Fibroblast of skin of left quadriceps (primary cell): ENCODE measurements at places on chromosomes 3 and 15.

DNA sequence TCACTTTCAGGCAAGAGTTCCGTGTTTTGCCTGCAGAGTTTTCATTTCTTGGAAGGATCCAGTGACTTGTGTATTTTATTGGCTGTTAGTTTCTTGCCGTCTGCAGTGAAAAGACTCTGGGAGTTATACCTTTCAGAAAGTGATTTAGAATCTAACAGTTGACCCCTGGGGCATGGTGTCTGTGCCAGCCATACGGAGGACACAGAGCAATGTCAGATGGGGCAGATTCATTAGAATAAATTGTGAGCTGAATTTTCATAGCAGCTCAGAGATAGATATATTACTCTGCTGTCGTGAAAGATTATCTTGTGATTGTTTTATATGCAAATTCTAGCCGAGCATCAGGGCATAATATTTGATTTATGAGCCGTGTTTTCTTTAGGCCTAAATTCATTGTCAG, 131.6 kb downstream of the SV2B start:
- DNase-seq: no peak

DNA sequence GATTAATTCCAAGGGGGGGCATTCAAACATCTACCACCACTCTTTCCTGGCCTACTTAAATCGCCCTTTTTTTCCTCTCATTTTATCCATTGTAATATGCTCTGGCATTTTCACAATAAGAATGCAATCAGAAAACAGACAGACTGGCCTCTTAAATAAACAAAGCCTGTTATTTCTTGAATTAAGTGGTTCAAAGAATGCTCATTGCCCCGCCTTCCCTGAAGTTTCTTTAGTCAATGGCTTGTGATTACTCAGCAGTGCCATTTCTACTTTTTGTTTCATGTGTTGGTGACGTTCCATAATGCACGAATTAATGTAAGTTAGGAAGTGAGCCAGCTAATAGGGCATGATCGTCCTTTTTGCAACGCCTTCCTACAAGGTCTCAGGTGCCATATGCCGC, 68.0 kb downstream of the FBN1 start:
- DNase-seq: no peak

DNA sequence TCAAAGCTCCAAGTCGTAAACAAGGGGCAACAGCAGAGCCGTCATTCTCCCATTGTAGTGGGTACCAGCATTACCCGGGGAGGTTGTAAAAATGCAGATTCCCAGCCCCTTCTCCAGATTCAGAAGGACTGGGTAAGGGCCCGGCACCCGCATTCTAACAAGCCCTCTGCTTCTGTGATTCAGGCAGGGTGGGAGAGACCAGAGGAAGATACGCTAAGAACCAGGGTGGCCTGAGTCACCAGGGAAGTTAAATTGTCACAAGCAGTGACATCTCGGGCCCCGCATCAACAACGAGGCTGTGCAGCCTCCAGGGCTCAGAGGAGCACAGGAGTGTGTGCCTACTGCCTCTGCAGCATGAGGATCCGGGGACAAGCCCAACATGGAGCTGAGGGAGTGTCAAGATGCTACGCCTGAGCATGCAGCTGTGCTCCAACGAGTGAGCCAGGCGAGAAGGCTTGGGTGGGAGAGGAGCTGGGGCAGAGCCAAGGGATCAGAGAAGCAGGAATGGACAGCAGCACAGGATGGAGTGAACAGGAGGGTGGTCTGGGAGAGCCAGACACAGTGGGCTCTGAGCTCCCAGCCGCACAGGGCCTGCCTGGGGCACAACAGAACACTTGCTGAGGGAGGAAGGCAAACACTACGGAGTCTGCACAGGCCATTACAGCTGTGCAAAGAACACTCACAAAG, 68.5 kb downstream of the CPN2 start:
- no peak for DNase-seq

DNA sequence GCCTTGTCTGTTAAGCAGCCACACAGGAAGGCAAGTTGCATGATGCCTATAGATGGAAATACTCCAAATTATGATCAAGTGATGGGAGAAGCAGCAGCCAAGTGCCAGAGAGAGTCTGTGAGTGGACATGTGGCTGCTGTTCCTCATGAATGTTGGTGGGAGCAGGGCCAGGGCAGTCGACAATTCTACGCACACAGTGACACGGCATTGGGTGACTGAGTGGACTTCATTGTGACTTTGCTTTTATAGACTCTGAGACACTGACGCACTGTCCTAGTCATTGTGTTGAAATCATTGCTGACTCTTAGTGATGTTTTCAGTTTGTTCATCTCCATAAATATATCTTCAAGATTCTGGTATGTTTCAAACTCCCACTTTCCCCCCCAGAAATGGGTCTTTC, 246.3 kb upstream of the SEMA6D start:
- DNase-seq: no peak

DNA sequence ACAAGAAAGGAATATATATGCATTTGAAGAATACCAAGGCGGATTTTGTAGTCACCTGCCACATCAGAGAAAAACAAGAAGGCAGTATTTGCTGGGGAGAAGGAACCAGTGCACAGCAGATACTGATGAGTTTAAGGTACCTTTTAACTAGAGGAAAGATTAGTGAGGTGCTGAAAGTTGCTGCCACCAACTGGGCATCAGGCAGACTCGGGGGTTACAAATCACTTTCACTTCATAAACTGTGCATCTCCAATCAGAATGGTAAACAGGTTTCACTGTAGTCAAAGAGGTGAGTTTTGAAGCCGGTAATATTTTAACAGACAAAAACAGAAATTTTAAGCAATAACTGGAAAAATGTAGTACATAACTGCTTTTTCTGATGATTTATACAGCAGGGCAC, 4.1 kb downstream of the FBN1 start:
- no peak for DNase-seq

- DNase-seq: no peak
These were observed 27.6 kb downstream of the LMCD1 start for GRCh38 chr3:8529181-8529637.

GRCh38 chr3:101181801-101182200, 138.6 kb downstream of the IMPG2 start:
- DNase-seq: no peak

DNA sequence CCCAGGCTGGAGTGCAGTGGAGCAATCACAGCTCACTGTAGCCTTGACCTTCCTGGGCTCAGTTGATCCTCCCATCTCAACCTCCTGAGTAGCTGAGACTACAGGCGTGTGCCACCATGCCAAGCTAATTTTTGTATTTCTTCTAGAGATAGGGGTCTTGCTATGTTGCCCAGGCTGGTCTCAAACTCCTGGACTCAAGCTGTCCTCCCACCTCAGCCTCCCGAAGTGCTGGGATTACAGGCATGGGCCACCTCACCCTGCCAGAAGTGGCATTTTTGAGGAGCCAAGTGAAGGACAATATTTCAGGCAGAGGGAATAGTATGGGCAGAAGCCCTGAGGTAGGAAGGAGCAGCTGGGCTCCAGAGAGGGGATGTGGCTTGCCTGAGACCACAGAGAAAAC, 4.7 kb downstream of the ANKDD1A start:
- no peak for DNase-seq

DNA sequence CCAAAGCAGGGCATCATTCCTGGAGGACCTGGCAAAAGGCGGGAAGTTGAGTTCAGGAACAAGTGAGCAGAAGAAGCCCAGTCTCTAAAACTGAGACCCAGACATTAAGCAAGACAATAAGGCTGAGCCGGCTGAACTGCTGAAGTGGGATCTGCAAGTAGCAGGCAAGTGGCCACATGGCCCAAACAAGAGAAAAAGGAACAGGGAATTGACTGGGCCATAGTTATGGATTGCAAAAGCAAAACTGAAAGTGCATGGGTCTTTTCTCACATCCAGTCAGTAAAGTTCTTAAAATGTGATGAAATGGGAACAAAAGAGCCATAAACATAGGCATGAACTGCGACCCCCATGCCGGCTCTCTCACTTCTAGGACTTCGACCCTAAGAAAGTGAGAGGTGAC, 101.2 kb downstream of the SCN11A start:
- DNase-seq: no peak

DNA sequence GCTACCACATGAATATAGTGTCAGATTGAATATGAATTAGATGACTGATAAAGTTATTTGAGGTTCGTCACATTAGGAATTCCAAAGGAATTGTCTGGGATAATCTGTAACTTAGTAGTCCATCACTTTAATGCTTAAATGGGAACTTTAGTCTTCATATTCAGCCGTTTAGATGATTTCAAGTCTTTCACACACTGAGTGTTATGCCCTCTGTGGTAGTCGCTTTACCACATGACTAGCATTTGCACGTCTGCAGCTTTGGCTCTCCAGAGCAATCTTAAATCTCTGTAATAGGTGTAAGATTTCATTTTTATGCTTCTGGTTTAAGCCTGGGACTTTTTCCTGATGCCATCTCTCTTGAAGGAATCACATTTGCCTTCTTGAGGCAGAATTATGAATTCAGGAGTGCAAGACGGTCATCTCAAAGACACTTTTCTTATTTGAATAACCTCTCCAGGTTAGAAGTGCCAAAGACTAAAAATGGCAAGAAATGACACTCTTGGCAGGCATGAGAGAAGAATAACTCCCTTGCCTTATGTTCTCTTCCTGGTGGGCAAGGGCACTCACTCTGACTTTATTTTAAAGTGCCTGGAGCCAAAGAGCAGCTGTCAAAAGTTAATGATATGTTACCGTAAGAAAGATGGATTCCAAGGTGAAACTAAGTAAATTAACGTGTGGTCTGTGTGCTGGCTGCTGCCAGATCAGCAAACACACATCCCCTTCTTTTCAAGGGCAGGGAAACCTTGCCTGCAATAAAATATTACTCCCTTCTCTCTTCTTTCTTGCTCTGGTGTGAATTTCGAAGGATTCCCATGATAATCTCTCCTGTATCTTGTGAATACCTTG, 153.3 kb downstream of the B3GALNT1 start:
- no peak for DNase-seq

- no peak for DNase-seq
These were observed 55.4 kb upstream of the SPPL2A start for GRCh38 chr15:50820808-50821382.

DNA sequence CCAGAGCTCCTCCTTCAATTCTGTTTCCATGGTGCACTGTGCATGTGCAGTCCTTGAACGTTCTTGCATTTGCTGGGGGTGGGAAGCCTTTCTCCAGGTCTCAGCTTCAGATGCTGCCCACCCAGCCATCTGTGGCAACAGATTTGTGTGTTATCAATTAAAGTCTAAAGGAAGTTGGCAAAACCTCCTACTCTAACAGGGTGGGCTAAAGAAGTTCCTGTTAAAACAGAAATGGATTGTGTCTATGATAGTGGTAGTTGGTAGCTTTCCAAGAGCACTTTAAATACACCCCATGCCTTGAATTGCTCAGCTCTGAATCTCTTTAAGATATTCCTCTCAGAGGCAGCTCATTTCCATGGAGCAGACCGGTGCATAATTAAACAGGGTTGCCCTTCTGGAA, 488.0 kb upstream of the SUCLG2 start:
- DNase-seq: no peak

DNA sequence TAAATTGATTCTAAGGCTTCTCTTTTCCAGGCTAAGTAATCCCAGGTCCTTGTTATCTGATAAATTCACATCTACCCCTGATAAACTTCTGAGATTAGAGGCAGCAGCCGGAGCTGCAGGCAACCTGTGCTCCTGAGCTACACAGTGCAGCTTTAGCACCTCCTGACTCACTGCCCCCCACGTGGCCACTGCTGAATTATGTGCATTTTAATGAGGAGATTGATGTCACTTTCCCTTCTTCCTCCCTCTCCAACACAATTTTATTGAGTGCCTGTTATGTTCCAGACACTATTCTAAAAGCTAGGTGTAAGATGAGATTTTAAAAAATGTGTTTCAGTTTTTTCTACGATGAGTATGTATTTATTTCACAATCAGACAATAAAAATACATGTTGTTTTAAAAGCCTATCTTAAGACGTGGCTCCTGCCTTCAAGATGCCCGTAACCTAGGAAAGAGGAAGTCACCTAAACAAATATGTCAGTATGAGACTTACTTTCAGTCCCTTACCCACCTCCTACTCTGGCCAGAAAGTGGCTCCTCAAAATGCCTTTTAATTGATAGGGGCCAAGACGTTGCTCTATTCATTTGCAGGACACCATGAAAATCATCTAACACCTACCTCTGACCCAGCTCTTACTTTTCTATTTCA, 161.5 kb upstream of the PFN2 start:
- DNase-seq: no peak

- DNase-seq: no peak
These were observed 5.1 kb downstream of the PLSCR1 start for GRCh38 chr3:146539315-146539714.

- DNase-seq: no peak
These were observed 70.0 kb upstream of the ALDH1A3 start for GRCh38 chr15:100809587-100809986.

- no peak for DNase-seq
These were observed 24.9 kb upstream of the TMCC1 start for GRCh38 chr3:129918461-129918860.

GRCh38 chr3:126111566-126112475, 27.9 kb upstream of the SLC41A3 start:
- no peak for DNase-seq

- DNase-seq: no peak
These were observed 333.5 kb downstream of the FOXP1 start for GRCh38 chr3:71250026-71250425.

- DNase-seq: no peak
These were observed 161.8 kb downstream of the NUP210 start for GRCh38 chr3:13258280-13258679.

- no peak for DNase-seq
These were observed 65.2 kb upstream of the CHL1 start for GRCh38 chr3:131151-131888.

- DNase-seq: no peak
These were observed 57.7 kb downstream of the SEMA5B start for GRCh38 chr3:122969585-122970469.

- no peak for DNase-seq
These were observed 87.6 kb upstream of the TLE3 start for GRCh38 chr15:70185251-70185711.

GRCh38 chr3:123540285-123540684, 44.6 kb downstream of the HACD2 start:
- no peak for DNase-seq
